ENCODE measurements at places on chromosomes 5 and 9. TPM values are rescaled to one million over a fixed set of nuclear protein-coding genes. Genes with fewer than 3 reads are reported as not detected.

HSPB3 gene
- not detected for total RNA-seq

ELAVL2 gene
- not detected for total RNA-seq

IL13 gene
- 3.9 TPM for total RNA-seq

GIN1 gene
- total RNA-seq: 9.7 TPM

PCDHGA8 gene
- total RNA-seq: not detected

CDC23 gene
- 34.0 TPM for total RNA-seq

SLC36A2 gene
- total RNA-seq: not detected

FREM1 gene
- not detected for total RNA-seq

GABRA6 gene
- total RNA-seq: not detected

SYK gene
- 0.64 TPM for total RNA-seq

CLPTM1L gene
- total RNA-seq: 62.2 TPM

ACTBL2 gene
- not detected for total RNA-seq

C9orf152 gene
- total RNA-seq: not detected

SLC27A6 gene
- not detected for total RNA-seq

GPX8 gene
- not detected for total RNA-seq

PCDHGC4 gene
- total RNA-seq: not detected

HSD17B3 gene
- not detected for total RNA-seq

MAMDC2 gene
- total RNA-seq: not detected

INSL4 gene
- total RNA-seq: not detected

FKBP15 gene
- 44.2 TPM for total RNA-seq

LCN12 gene
- 1.5 TPM for total RNA-seq

FGD3 gene
- 41.8 TPM for total RNA-seq

NRARP gene
- 2.1 TPM for total RNA-seq

FGFR4 gene
- total RNA-seq: 1.5 TPM

KCNIP1 gene
- not detected for total RNA-seq

DEPDC1B gene
- total RNA-seq: 34.2 TPM

NUTM2F gene
- not detected for total RNA-seq

HAND1 gene
- total RNA-seq: not detected

LCN10 gene
- 1.2 TPM for total RNA-seq

FLT4 gene
- 0.98 TPM for total RNA-seq

F12 gene
- total RNA-seq: 3.4 TPM

TAS2R1 gene
- total RNA-seq: not detected

PTGDS gene
- not detected for total RNA-seq

SPINK4 gene
- not detected for total RNA-seq

OR2K2 gene
- not detected for total RNA-seq

C9orf153 gene
- total RNA-seq: 0.25 TPM

ENTREP1 gene
- not detected for total RNA-seq

ZNF454 gene
- total RNA-seq: not detected

PCDHGB4 gene
- total RNA-seq: 0.09 TPM

SPINK13 gene
- total RNA-seq: not detected

PRRX2 gene
- 0.57 TPM for total RNA-seq

FOXD4L5 gene
- 0.07 TPM for total RNA-seq

ARID3C gene
- total RNA-seq: 0.76 TPM

SMIM32 gene
- not detected for total RNA-seq

TYRP1 gene
- not detected for total RNA-seq

FAM200C gene
- 1.3 TPM for total RNA-seq

TMEM232 gene
- 1.2 TPM for total RNA-seq

N4BP3 gene
- total RNA-seq: 3.3 TPM

SLC34A3 gene
- not detected for total RNA-seq

PTTG1 gene
- total RNA-seq: 169 TPM

CHD1 gene
- total RNA-seq: 50.8 TPM

SPAAR gene
- not detected for total RNA-seq

ZNF608 gene
- not detected for total RNA-seq

BRD8 gene
- total RNA-seq: 61.4 TPM

Measured in activated CD4-positive, alpha-beta T cell treated with anti-CD3 and anti-CD28 coated beads for 36 hours (primary cell).